ENCODE measurements at places on chromosomes 7 and 10. TPM values are rescaled to one million over a fixed set of nuclear protein-coding genes. Genes with fewer than 3 reads are reported as not detected.

GRCh38 chr7:158492367-158492764, 95.3 kb downstream of the PTPRN2 start:
- no peak overlapping the region for H3K27ac ChIP-seq
- peaks cover 2% of the 10 kb centered on the region for H3K4me1 ChIP-seq
- no peaks in the 10 kb centered on the region for H3K36me3 ChIP-seq
- no peak for DNase-seq
- H3K4me3 ChIP-seq: no peak overlapping the region

DNA sequence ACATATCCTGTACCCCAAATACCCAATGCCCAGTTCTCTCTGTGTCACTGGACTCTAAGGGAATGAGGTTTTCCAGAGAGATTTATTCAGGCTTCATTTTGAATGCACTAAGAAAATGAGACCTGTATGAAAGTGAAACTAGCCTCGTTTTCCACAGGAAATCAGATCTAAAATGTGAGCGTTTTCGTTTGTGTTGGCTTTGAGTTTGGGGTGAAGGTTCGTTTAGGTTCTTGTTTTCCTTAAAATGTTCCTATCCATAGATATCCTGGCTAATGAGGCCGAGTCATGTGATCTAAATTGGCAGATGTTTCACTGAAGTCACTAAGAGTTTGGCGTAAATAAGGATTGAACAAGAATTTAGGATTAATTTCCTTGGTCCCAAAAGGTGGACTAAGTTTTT, 90.9 kb upstream of the BMPER start:
- H3K4me3 ChIP-seq: no peak overlapping the region
- DNase-seq: no peak
- H3K27me3 ChIP-seq: peaks cover 4% of the 10 kb centered on the region
- no peak overlapping the region for H3K27ac ChIP-seq

- no peaks in the 10 kb centered on the region for H3K27me3 ChIP-seq
- H3K27ac ChIP-seq: peak overlapping the region; percentile 96
- peak overlapping the region; percentile 68 for H3K4me3 ChIP-seq
- H3K36me3 ChIP-seq: peaks cover 93% of the 10 kb centered on the region
These were observed 55.7 kb downstream of the IKZF1 start for GRCh38 chr7:50359995-50360925.

DNA sequence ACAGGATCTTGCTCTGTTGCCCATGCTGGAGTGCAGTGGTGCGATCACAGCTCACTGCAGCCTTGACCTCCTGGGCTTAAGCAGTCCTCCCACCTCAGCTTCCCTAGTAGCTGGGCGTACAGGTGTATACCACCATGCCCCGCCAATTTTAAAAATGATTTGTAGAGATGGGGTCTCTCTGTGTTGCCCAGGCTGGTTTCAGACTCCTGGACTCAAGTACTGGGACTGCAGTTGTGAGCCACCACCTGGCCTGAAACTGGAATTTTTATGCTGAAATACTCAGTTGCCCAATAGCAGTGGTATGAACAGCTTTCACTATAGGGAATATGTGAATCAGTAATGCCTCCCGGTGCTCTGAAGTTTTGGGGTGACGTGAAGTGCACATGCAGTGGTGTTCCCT, 7.6 kb downstream of the ZRANB1 start:
- H3K27me3 ChIP-seq: no peaks in the 10 kb centered on the region
- H3K4me3 ChIP-seq: no peak overlapping the region
- no peak overlapping the region for H3K27ac ChIP-seq
- H3K4me1 ChIP-seq: peaks cover 5% of the 10 kb centered on the region
- H3K36me3 ChIP-seq: peaks cover 7% of the 10 kb centered on the region

- no peaks in the 10 kb centered on the region for H3K27me3 ChIP-seq
- H3K27ac ChIP-seq: peak overlapping the region; percentile 6
- H3K36me3 ChIP-seq: peaks cover 66% of the 10 kb centered on the region
- DNase-seq: no peak
These were observed 30.0 kb downstream of the SFXN4 start for GRCh38 chr10:119135513-119135881.

GRCh38 chr7:45434167-45434784, 139.9 kb upstream of the ADCY1 start:
- H3K4me3 ChIP-seq: no peak overlapping the region
- H3K27ac ChIP-seq: no peak overlapping the region
- H3K27me3 ChIP-seq: peaks cover 10% of the 10 kb centered on the region
- H3K36me3 ChIP-seq: no peaks in the 10 kb centered on the region

DNA sequence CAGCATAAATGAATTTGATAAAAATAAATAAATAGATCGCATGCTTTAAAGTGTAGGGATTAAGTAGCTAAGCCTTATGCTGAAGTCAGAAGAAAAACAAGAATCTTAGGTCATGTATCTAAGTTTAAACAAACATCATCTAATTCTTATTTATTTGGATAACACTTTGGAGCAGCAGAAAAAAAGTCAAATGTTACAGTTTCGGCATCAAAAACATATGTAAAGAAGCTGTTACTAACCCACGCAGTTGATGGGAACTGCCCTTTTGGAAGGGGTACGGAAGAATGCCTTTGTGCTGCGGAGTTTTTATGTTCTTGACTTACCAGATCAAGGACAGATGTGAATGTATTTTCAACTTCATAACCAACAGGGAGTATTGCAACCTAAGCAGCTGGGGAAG, 37.3 kb upstream of the HABP2 start:
- H3K4me3 ChIP-seq: no peak overlapping the region
- peaks cover 7% of the 10 kb centered on the region for H3K27me3 ChIP-seq
- DNase-seq: no peak
- H3K36me3 ChIP-seq: no peaks in the 10 kb centered on the region
- H3K27ac ChIP-seq: no peak overlapping the region

SPDYE11 gene
- not detected for total RNA-seq

AHR gene
- total RNA-seq: 39.0 TPM

THNSL1 gene
- total RNA-seq: 4.2 TPM

NRP1 gene
- 0.23 TPM for total RNA-seq

BICC1 gene
- total RNA-seq: not detected

All from activated CD8-positive, alpha-beta T cell treated with anti-CD3 and anti-CD28 coated beads, Interleukin-2, amount 10 ng/mL, durations not matched to agents 7 days and 5 days (primary cell).